ENCODE measurements at places on chromosomes 4 and X. TPM values are rescaled to one million over a fixed set of nuclear protein-coding genes. Genes with fewer than 3 reads are reported as not detected.

DNA sequence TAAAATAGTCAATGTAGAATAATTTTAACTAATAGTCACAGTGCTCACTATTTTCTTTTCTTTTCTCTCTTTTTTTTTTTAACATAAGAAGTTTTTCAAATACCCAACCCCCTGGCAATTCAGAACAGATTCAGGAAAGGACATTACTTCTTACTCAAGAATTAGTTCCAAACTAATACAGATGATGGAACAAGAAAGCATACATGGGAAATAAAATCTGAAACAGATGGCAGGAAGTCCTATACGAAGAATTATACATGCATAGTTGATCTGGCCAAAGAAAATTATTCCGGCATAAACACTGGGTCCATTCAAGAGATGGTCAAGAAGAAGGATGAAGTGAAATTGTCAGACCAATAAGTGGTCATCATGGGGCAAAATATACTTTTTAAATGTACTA is 614.4 kb upstream of the INTU start:
- no peak for DNase-seq

GRCh38 chr4:183333202-183333601 is 11.0 kb upstream of the CLDN24 start:
- no peak for DNase-seq

DNA sequence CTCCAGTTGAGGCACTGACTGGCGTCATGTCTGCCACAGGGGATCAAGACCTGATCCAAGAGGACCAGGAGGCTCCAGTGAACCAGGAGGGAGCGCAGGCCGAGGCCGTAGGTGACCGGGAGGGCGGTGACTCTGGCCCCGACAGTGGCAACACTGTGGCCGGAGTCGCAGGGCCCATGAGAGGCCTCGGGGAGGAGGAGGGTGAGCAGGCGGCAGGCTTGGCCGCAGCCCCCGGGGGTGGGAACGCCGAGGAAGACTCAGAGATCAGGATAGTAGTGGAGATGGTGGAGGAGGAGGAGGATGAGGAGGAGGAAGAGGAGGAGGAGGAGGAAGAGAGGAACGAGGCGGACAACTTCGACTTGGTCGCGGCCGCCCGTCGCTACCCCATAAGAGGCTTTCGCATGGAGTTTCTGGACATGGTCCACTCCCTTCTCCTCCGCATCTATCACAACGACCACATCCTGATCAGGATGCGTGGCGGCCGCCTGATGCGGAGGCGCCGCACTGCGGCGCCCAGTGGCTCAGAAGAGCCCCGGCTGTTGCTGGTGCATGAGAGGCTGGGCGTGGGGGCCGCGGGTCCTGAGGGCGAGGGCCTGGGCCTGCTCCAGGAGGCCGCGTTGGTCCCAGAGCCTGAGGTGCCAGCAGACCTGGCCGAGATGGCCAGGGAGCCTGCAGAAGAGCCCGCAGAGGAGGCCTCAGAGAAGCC is 560 bp downstream of the CT47C1 start:
- no peak for DNase-seq

DNA sequence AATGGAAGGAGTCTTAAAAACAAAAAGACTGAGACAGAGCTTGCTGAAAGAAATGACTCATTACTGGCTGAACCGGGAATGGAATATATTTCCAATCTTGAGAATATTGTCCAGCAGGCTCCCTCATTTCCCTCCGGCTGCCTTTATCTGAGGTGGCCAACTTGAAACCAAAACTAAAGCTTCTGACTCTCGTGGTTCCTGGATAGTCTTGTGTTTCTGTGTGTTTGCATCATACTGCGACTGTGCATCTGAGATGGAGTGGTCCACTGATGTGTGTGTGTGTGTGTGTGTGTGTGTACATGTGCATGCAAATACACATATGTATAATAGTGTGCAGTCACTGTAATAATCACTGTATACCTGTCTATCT is 145.6 kb upstream of the SCML1 start:
- DNase-seq, result no peak

DNA sequence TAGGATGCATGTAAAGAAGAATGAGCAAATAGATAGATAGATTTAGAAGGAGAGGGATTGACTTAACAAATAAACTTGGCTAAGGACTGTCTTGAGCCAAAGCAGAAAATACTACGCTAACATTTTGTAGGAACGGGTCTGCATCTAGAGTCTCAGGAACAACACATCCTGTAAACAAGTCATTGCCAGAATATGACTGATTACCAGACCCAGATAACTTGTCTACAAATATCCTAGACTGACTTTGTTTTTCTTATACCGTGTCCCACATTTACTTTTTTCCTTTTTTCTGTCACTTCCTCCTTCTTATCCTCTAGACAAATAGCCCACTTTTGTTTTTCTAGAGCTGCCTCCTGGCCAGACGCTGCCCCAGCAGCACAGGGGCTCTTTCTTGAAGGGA is 393.6 kb downstream of the PDGFC start:
- no peak for DNase-seq

GRCh38 chrX:13966071-13966792 is 63.5 kb downstream of the GEMIN8 start:
- DNase-seq, result no peak

- no peak for DNase-seq
Observed at GRCh38 chrX:40156470-40157227, 58.9 kb upstream of the BCOR start.

GRCh38 chr4:68673143-68673542 is 2.7 kb upstream of the UGT2B15 start:
- DNase-seq, result no peak

- DNase-seq, result no peak
Observed at GRCh38 chr4:140162596-140162995, 8.6 kb upstream of the MAML3 start.

GRCh38 chr4:102901804-102902203 is 33.0 kb downstream of the CISD2 start:
- no peak for DNase-seq

- no peak for DNase-seq
Observed at GRCh38 chrX:33190016-33190415, 21.3 kb downstream of the DMD start.

The OCRL gene
- 59.9 TPM for total RNA-seq

The CT47B1 gene
- total RNA-seq, result not detected

The PPBP gene
- 10.1 TPM for total RNA-seq

The PLP1 gene
- 46.5 TPM for total RNA-seq

The ANTXR2 gene
- total RNA-seq, result 331 TPM

The CYBB gene
- total RNA-seq, result 11.4 TPM

All from esophagus muscularis mucosa (tissue), 4 donors.